ENCODE measurements at places on chromosomes 7 and 10.

GRCh38 chr7:8480527-8480926 is 47.1 kb downstream of the NXPH1 start:
- no peak for DNase-seq

DNA sequence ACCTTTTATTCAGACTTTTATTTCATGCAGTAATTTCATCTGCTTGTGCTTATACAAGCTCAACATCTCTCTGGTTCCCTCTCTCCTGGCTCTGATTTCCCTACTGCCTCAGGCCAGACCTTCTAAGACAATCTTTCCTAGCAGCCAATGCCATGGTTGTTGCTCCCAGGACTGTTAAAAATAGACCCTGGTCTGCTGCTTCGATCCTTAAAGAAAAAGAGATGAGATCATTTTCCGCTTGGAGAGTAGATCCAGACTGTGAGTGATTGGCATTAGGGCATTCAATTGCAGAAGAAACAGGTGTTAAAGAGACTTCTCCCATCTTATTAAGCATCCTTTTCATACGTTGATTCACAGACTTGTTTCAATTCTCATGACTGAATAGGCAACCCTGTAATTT is 68.4 kb upstream of the ITGB1 start:
- no peak for DNase-seq

GRCh38 chr7:156592155-156592884 is 48.3 kb upstream of the RNF32 start:
- DNase-seq = no peak

GRCh38 chr7:140239653-140239935 is 62.8 kb upstream of the KDM7A start:
- no peak for DNase-seq

DNA sequence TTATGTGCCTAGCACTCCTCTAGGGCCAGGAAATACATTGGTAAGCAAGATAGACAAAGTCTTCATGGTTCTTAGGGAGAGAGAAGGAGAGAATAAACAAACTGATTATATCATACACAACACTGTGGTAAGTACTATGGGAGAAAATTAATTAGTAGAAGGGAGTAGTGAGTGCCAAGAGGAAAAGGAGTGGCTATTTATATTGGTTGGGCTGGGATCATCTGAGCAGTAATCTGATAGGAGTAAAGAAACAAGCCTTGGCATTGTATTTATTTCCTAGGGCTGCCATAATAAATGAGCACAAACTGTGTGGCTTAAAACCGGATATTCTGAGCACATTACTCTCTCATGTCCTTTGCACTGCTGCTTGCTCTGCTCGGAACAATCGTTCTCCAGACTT is 158.1 kb upstream of the PHF14 start:
- peak; percentile 7 for DNase-seq

DNA sequence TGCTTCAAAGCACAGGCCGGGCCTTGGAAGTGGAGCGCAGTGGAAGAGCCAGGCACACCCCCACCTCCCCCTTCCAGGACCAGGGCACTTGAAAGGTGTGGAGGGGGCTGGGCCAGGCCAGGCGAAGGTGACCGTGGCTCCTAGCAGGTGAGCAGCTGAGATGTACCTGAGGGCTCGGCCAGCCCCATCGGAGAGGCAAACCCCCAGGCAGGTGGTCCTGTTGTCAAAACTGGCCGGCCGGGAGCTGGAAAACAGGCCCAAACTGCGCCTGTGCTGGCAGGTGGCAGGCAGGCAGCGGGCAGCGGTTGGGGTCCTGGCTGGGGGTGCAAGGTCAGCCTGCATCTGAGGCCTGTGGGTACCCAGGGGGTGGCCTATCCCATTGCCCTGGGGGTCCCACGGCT is 96.4 kb upstream of the DNAAF5 start:
- DNase-seq = no peak

DNA sequence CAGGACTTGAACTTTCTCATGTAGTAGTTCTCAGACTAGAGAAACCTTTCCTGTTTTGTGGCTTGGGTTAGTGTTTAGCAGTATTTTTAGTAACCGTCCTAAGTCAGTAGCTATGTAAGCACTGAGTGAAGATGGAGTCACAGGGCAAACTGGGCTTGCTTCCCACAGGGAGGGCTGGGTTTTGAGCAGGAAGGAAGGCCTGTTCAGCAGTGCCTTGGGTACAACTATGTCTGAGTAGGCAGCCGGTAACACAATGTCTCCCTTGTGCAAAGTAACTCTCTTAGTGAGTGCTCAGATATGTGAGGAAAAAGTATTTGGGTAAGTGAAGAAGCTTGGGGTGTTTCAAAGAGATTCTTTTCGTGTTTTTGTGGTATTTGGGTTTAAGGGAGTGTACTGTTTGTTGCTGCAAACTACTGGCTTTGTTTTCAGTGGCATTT is 96.4 kb downstream of the CCSER2 start:
- DNase-seq = no peak

GRCh38 chr7:92815412-92815811 is 21.0 kb downstream of the CDK6 start:
- DNase-seq = no peak

DNA sequence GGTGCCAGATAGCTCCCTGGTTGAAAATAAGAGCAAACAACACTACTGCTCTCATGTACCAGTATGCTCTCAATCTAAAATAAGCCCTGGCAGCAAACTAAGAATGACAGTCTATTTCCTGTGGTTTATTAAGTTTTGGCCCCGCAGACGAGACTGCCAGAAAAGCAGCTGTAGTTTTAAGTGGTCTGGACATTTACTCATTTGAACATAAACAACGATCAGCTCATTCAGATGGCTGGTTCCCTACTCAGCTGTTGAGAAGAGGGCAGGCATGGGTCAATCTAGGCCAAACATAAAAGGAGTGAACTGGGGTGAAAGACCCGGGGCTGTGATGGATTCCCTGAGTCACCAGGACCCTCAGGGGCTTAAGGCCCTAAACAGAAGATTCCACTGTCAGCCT is 4.5 kb downstream of the TRIL start:
- DNase-seq = peak; percentile 11

GRCh38 chr10:37775612-37776011 is 81.8 kb downstream of the ZNF248 start:
- no peak for DNase-seq

DNA sequence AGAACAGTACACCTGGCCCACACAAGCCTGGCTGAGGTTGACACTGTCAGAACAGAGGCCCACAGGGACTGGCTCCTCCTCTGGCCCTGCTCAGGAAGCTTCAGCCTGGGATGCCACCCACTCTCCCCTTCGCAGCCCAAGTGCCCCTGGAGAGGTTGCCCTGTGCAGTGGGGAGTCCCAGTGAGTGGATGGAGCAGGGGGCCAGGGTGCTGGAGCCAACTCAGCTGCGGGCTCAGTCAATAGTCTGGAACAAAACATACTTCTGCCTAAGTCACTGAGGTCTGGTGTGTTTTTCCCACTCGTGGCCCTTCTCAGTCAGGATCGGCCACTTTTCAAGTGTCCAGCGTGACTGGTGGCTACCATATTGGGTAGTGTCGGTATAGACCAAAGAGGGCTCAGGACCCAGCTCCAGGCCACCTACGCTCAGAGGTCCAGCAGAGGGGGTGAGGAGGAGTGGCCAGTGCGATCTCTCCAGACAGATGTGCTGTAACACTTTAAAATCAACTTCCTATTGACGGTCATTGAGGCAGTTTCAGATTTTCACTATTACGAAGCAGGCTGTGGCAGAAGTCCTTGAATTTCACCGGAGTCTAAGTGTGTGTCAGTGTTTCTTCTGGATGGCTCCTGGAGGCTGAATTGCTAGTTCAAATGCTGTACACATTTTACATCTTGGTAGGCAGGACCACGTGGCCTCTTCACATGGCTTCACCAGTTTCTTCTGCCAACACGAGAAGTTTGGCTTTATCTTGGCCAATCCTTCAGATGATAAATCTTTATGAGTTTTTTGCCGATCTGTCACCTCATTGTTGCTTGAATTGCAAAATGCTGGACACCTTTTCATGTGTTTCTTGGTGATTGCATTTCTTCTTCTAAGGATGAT is 994 bp upstream of the GCK start:
- DNase-seq = no peak

GRCh38 chr10:49144058-49144720 is 10.4 kb upstream of the FAM170B start:
- no peak for DNase-seq

DNA sequence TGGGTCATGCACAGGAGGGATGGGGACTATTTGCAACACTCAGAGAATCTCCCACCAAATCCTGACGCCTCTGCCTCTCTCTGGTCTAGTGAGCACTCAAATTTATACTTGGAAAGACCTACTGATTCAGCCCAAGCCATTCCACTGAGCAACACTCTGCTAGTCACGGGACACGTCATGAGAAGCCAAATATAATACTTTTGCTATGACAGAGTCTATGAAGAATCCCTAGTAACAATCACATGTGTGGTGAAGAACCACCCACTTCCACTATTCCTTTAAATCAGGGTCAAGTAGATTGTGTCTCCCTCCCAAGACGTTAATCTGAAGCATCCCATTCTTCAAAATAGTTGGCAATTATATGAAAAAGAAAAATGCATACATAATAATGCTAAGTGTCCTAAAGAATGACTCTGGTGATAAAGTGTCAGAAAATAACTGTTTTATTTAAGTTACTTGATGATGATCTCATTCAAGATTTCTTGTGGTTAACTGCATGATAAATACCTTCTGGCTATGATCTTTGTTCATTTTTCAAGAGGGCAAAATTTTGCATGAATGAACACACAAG is 28.5 kb downstream of the CHCHD3 start:
- no peak for DNase-seq

All from NCI-H1105 treated with DMSO at 0.1 percent for 48 hours (cell line).